ENCODE measurements at places on chromosomes 6 and 20. TPM values are rescaled to one million over a fixed set of nuclear protein-coding genes. Genes with fewer than 3 reads are reported as not detected.
A peak's percentile ranks its signal among the peaks of the same experiment; 100 is the strongest.

TDRD6 gene
- total RNA-seq: not detected

LST1 gene
- not detected for total RNA-seq

KCTD20 gene
- 67.1 TPM for total RNA-seq

MYT1 gene
- total RNA-seq: 0.58 TPM

RIPOR3 gene
- not detected for total RNA-seq

ATP6V1G2 gene
- total RNA-seq: not detected

DNA sequence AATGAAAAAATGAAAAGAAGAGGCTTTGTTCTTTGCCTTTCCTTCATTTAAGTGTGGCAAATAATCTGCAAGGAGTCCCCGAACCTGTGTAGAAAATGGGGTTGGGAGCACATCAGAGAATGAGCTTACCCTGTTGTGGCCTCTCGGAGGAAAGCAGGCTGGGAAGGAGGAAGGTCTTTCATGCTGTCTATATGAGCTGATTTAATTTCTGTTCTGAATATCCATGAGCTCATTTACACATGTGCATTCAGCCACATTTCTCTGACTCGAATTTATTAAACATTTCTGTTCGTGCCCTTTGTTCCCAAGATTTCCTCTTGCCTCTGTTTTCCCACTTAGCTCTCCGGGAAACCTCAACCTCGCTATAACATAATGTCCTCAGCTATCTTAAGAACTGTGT lies 584.4 kb upstream of the CDH4 start:
- no peak overlapping the region for H3K27ac ChIP-seq
- no peak overlapping the region for H3K4me3 ChIP-seq
- H3K4me1 ChIP-seq: no peaks in the 10 kb centered on the region
- no peak for DNase-seq

- H3K4me1 ChIP-seq: peaks cover 34% of the 10 kb centered on the region
- H3K27me3 ChIP-seq: no peaks in the 10 kb centered on the region
- H3K27ac ChIP-seq: no peak overlapping the region
Observed at GRCh38 chr20:19975901-19976300, 41.3 kb upstream of the NAA20 start.

- peak; percentile 24 for DNase-seq
- H3K36me3 ChIP-seq: no peaks in the 10 kb centered on the region
- no peaks in the 10 kb centered on the region for H3K4me1 ChIP-seq
Observed at GRCh38 chr6:44966449-44967092, 361.6 kb upstream of the RUNX2 start.

DNA sequence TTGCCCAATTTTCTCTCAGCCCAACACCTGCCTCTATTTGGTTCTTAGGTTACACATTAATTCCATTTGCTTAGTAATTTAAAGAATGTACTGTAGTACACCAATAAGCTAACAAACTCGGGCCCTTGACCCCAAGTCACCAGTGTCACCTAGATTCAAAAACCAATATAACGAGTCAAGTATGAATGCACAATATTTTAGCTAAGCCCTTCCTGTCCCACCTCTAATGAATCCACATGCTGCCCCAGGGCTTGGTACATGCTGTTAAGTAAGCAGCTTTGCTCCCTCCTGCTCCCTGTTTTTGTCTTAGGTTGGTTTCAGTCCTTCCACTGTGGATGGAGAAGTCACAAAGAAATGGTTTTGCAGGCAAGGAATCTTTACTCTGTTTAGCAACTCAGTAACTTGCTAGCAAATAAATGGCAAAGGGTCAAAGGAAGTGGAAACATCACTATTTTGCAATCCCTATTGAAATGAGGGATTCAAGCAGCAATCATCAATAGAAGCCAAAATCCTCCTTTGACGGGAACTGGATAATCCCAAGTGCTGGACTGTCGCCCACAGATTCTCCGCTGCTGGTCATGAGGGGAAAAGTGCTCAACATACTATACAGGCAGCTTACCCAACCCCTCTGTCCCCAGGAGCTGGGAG lies 5.0 kb upstream of the MPC1 start:
- H3K4me1 ChIP-seq: peaks cover 81% of the 10 kb centered on the region
- no peaks in the 10 kb centered on the region for H3K27me3 ChIP-seq
- DNase-seq: peak; percentile 90
- H3K36me3 ChIP-seq: no peaks in the 10 kb centered on the region
- 0 out of 2 replicates have a peak overlapping the region, but pooled peaks have one; percentile 10 for H3K4me3 ChIP-seq

- no peaks in the 10 kb centered on the region for H3K4me1 ChIP-seq
- H3K4me3 ChIP-seq: no peak overlapping the region
Observed at GRCh38 chr6:90369024-90369519, 72.4 kb upstream of the BACH2 start.

- peak; percentile 100 for DNase-seq
- H3K27me3 ChIP-seq: no peaks in the 10 kb centered on the region
- no peak overlapping the region for H3K4me3 ChIP-seq
- no peaks in the 10 kb centered on the region for H3K36me3 ChIP-seq
- H3K27ac ChIP-seq: peak overlapping the region; percentile 51
- peaks cover 63% of the 10 kb centered on the region for H3K4me1 ChIP-seq
Observed at GRCh38 chr20:50645253-50646068, 45.9 kb downstream of the RIPOR3 start.

GRCh38 chr6:12288211-12288618 lies 1.9 kb upstream of the EDN1 start:
- peaks cover 37% of the 10 kb centered on the region for H3K27me3 ChIP-seq
- H3K36me3 ChIP-seq: no peaks in the 10 kb centered on the region
- no peak overlapping the region for H3K27ac ChIP-seq
- no peak overlapping the region for H3K4me3 ChIP-seq
- DNase-seq: no peak

DNA sequence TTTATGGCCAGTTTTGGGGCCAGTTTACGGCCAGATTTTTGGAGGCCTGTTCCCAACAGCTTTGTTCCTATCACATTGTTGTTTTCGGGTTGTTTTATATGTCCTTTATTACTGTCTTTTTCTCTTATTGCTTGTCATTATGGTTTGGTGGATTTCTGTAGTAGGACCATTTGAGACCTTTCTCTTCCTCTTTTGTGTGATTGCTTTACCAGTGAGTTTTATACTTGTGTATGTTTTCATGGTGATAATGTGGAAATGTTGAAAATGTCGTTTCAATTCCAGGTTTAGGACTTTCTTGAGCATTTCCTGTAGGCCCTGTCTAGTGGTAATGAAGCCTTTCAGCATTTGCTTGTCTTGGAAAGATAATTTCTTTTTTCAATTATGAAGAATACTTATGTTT lies 17.8 kb downstream of the HLA-B start:
- no peaks in the 10 kb centered on the region for H3K27me3 ChIP-seq
- H3K4me3 ChIP-seq: no peak overlapping the region
- no peak for DNase-seq
- no peaks in the 10 kb centered on the region for H3K4me1 ChIP-seq

DNA sequence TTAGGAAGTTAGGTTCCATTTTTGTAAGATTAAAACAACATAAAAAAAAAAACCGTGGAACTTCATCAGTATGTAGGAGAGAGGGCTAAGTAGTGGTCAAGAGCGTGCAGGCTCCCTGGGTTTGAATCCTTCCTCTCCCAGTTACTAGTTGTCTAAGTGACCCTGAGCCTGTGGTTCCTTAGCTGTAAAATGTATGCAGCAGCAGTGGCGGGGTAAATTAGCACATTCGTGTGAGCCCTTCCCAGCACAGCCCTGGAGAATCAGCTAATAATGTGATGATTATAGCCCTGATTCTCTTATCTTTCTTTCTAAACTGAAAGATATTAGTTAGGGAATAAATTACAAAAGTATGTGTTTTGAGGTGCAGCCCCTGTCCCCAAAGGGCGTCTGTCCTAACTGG lies 32.6 kb downstream of the TM9SF4 start:
- no peak overlapping the region for H3K27ac ChIP-seq
- H3K27me3 ChIP-seq: no peaks in the 10 kb centered on the region
- DNase-seq: no peak
- peaks cover 9% of the 10 kb centered on the region for H3K4me1 ChIP-seq
- no peak overlapping the region for H3K4me3 ChIP-seq

- no peak overlapping the region for H3K27ac ChIP-seq
- no peak for DNase-seq
Observed at GRCh38 chr6:115948751-115949150, 111.9 kb downstream of the FRK start.

DNA sequence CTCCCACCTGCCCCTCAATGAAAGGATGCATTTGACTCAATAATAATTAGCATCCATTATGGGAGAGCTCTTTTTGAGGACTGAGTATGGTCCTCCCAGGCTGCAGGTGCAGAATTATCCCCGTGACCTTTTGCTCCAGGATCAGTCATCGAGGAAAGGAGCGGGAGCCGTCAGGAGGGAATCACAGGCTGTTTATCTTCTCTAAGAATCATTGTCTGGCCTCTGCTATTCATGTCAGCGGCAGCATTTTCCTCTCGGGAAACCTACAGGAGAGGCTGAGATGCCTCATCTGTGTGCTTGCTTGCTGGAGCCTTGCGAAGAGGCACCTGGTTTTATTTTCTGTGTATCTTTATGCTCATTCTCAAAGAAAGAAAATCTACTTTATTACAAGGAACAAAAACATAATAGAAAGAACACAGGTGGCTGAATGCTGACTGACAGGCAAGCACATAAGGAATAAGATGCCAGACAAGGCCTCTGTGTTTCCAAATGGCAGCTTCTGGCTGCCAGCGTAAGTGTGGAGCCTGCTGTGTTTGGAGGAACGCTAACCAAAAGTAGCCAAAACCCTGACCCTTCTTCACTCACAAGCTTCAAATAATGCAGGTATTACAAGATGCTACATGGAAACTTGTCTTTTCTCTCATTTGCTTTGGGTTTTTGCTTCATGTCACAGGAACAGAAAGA lies 539.1 kb upstream of the MARCKS start:
- H3K4me1 ChIP-seq: no peaks in the 10 kb centered on the region
- H3K27ac ChIP-seq: no peak overlapping the region
- no peak for DNase-seq
- no peaks in the 10 kb centered on the region for H3K27me3 ChIP-seq
- H3K4me3 ChIP-seq: no peak overlapping the region

- no peak overlapping the region for H3K27ac ChIP-seq
- DNase-seq: no peak
- H3K4me3 ChIP-seq: no peak overlapping the region
- 0 out of 2 replicates have a peak, but pooled peaks cover 5% of the 10 kb centered on the region for H3K27me3 ChIP-seq
- H3K36me3 ChIP-seq: no peaks in the 10 kb centered on the region
Observed at GRCh38 chr20:46951405-46951804, 56.8 kb downstream of the EYA2 start.

DNA sequence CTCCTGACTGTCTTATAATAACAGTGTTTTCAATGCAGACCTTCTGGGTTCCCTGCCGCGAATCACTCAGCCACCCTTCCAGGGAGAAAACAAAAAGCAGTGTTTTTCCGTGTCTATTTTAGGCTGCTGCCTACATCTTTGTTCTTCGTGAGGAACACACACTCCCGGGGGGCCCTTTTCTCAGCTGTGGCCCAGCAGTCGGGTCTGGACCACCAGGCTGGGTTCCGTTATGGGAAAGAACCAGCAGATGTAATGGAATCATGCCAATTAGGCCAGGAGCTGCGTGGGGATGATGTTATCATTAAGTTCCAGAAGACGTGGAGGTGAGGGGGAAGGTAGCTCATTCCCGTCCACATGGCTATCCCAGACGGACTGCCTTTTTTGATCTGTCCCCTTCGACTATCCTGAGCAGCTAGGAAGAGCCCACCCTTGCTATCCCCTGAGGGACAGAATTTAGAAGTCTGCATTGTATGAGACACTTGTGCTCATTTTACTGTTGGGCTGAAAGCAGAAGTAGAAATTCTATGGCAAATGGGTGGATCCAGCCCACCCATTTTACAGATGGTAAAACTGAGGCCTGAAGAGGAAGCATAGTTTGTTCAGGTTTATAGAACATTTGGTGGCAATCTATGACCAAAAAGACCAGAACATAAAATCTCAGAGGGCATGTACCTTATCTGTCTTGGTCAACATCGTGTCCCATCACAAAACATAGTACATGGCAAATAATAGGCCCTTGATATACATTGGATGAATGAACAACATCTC lies 54.5 kb downstream of the KCNB1 start:
- no peak overlapping the region for H3K27ac ChIP-seq
- no peaks in the 10 kb centered on the region for H3K4me1 ChIP-seq
- H3K27me3 ChIP-seq: peaks cover 7% of the 10 kb centered on the region
- DNase-seq: no peak

DNA sequence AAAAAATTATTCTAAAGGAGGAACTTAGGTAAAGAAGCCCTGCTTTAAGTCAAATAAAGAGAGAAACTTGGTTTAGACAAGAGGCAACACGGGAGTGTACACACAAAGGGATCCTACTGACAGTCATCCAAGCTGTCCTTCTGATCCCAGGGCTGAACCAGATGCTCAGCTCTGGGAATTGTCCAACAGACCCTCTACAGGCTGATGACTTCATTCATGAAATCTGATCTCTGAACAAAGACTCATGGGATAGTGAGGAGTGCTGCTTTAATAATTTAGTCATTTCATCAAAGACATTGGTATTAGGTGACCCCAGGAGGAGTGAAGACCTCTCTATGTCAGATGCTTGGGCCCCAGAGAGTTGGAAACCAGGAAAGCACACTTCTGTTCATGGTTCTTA lies 65.6 kb upstream of the ARMH2 start:
- H3K27me3 ChIP-seq: no peaks in the 10 kb centered on the region
- no peaks in the 10 kb centered on the region for H3K4me1 ChIP-seq

GRCh38 chr20:63290677-63291472 lies 2.1 kb upstream of the COL20A1 start:
- peaks cover 37% of the 10 kb centered on the region for H3K27me3 ChIP-seq
- peaks cover 15% of the 10 kb centered on the region for H3K36me3 ChIP-seq
- peaks cover 15% of the 10 kb centered on the region for H3K4me1 ChIP-seq
- no peak overlapping the region for H3K27ac ChIP-seq

GRCh38 chr6:110512991-110513390 lies 36.6 kb upstream of the SLC22A16 start:
- H3K36me3 ChIP-seq: no peaks in the 10 kb centered on the region
- H3K4me1 ChIP-seq: peaks cover 25% of the 10 kb centered on the region
- no peak overlapping the region for H3K4me3 ChIP-seq
- no peak overlapping the region for H3K27ac ChIP-seq

DNA sequence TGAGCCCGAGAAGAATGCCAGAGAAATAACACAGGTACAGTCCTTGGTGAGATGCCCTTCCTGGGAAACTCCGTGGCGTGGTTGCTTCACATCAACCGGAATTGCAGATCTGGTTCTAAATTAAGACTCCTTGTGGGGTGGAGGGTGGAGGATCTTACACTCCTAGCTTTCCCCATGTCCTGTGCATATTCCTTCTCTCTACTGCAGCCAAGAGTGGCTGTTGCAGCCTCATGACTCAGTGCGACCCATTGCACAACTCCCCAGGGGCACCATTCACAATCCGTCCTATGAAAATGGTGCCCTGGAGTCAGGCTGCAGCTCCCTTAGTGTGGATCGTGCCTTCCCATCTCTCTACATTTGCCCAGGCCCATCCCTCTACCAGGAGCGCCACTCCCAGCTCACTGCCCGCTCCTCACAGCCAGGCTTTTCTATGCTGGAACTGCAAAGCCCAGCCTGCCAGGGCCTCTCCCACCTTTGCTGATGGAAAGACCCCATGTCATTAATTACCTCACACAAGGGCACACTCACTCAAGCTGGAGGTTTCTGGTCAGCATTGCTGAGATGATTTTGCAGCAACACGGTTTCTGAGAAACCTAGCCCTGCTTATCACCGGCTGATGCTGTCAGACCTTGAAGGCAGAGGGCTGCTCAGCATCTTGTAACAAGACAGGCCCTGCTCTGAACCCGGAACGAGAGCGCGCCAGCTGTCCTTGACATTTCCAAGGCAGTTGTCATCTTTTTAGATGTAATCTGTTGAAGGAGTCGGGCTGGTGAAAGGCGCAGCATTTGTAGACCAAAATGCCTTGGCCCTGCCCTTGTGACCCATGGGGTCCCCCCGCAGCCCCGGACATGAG lies 39.7 kb downstream of the SIRPA start:
- no peak overlapping the region for H3K27ac ChIP-seq
- H3K4me1 ChIP-seq: peaks cover 3% of the 10 kb centered on the region
- H3K36me3 ChIP-seq: no peaks in the 10 kb centered on the region
- no peak overlapping the region for H3K4me3 ChIP-seq
- no peaks in the 10 kb centered on the region for H3K27me3 ChIP-seq
- DNase-seq: no peak

Measured in HepG2 (cell line).